Chondrocyte (in vitro differentiated cells): ENCODE measurements at places on chromosomes 11 and 22.
A peak's percentile ranks its signal among the peaks of the same experiment; 100 is the strongest.

DNA sequence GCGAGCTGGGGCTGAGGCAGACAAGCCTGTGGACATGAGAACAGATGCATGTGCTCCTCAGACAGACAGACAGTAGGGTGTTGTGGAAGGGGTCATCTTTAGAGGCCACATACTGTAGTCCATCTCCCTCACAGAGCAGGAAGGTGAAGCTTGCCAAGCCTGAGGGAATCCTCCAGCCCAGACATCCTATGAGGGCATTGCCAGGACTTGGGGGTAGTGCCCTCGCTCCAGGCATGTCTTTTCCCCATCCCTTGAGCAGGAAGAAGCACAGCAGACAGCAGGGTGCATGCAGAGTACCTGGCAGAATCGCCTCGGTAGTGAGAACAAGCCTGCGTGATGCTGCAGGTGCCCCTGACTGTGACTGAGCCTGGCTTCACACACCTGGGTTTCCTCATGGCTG lies 66.5 kb upstream of the CLDN5 start:
- no peak for DNase-seq

GRCh38 chr11:101860696-101861427 lies 53.9 kb upstream of the CEP126 start:
- no peak for DNase-seq

- DNase-seq, result no peak
Measured at GRCh38 chr11:34756591-34756990, 135.7 kb downstream of the EHF start.

- DNase-seq, result no peak
Measured at GRCh38 chr11:15863411-15863810, 492.9 kb downstream of the SOX6 start.

- DNase-seq, result no peak
Measured at GRCh38 chr22:27318516-27318915, 483.0 kb downstream of the MN1 start.

- no peak for DNase-seq
Measured at GRCh38 chr11:60719391-60719790, 5.1 kb upstream of the MS4A18 start.

GRCh38 chr22:20524004-20524481 lies 16.6 kb downstream of the MED15 start:
- no peak for DNase-seq

GRCh38 chr11:72227316-72228228 lies 3.0 kb downstream of the INPPL1 start:
- DNase-seq, result peak; percentile 84

DNA sequence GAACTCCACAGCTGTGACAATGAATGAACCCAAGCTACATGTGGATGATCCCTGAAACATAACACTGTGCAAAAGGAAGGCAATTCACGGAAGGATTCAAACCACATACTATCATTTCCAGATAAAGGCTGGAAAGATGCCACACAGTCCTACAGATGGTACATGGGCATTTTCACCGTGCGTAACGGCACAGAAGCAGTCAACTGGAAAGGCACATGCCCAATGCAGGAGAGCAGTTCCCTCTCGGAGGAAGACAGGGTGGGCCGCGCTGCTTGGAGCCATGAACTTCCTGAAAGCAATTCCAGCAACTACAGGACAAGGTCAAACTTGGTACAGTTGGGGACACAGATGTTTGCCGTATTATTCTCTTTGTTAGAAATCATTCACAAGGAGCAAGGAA lies 103.7 kb downstream of the SHANK2 start:
- DNase-seq, result no peak

- no peak for DNase-seq
Measured at GRCh38 chr22:22954656-22955055, 67.0 kb downstream of the IGLL5 start.

DNA sequence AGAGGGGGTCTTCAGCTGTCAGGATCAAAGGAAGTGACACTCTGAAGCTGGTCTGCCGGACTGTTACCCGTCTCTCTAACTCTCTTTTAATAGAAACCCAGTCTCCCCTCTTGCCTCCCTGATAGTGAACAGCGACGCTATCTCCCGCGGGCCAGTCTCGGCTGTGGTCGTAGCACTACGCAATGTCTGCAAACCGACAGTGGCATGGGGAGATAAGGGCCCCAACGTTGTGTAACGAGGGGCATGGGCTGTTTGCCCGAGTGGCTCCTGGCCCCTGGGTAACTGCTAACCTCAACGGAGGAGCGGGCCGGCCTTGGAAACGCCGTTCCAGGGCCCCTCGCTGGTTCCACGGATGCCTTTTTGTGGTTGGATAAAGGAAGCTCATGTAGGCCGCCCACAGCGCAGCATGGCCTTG lies 23.3 kb downstream of the ZBTB16 start:
- DNase-seq, result no peak

GRCh38 chr11:61028135-61028729 lies 56.8 kb downstream of the CD6 start:
- no peak for DNase-seq

- DNase-seq, result no peak
Measured at GRCh38 chr11:15341587-15341986, 226.9 kb downstream of the INSC start.

- no peak for DNase-seq
Measured at GRCh38 chr11:88102598-88102934, 72.7 kb downstream of the RAB38 start.

- no peak for DNase-seq
Measured at GRCh38 chr11:13183094-13183825, 94.3 kb upstream of the BMAL1 start.

- no peak for DNase-seq
Measured at GRCh38 chr22:40434745-40435144, 64.4 kb downstream of the SGSM3 start.
